ENCODE measurements at places on chromosomes 11 and 22.
A peak's percentile ranks its signal among the peaks of the same experiment; 100 is the strongest.

DNA sequence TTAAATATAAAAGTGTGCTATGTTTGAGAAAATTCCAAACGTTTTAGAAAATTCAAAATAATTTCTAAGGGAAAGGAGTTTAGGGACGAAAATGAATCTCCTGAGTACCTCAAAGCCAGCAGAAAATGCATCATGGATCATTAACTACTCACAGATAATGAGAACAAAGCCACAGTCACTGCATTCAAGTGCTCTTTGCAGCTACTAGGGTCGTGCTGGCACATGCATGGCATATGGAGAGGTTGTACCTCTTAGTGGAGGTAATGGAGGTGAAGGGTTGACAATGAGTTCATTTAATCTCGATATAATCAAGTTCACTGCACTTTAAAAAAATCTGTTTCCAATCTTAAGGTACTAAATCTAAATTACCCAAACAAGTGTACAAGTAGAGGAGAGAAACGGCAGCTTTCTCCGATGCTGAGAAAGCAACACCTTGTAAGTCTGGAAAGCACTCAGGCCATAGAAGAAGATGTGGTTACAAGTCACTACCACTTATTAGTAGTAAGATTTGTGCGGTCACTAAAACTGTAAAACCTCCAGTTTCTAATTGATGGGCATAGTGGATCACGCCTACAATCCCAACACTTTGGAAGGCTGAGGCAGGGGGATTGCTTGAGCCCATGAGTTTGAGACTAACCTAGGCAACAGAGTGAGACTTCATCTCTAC, 261.1 kb upstream of the ANO3 start:
- no peak for DNase-seq

GRCh38 chr11:111368285-111368560, 10.9 kb downstream of the POU2AF1 start:
- DNase-seq: no peak

GRCh38 chr11:79198898-79199250, 242.0 kb downstream of the TENM4 start:
- no peak for DNase-seq

GRCh38 chr11:30436801-30437200, 113.9 kb downstream of the ARL14EP start:
- no peak for DNase-seq

DNA sequence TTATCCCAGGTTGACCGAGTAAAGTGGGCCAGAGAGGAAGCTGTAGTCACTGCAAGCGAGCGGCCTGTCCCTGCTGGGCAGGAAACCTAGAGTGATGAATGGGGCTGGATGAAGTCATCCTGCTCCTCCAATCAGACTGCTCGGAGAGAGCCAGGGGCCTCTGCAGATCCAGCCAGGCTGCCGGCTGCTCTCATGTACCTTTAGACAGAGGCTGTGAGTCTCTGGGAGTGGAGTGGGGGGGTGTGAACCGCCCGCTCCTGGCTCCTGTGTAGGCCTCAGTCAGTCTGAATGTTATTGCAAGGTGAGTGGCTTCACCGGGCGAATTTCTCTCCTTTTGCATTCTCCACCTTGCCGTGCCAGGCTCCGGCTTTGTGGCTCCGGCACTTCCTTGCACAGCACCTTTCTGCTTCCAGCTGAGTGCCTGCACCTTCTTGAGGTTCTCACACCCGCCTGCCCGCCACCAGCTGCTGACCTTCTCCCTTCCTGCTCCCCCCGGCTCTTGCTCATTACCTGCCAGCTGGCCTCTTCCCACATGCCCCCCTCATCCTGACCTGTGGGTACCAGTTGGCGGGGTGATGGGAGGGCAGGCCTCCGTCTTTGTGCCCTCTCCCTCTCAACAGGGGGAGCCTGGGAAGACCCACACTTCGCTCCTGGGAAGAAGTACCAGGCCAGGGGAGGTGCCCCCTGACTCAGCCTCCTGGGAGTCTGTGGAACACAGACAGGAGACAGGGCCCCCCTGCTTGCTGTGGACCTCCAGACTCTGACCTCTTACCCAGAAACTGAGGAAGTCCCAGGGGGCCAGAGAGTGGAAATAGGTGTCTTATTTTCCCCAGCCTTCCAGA, 79.9 kb downstream of the GRAMD1B start:
- DNase-seq: no peak

DNA sequence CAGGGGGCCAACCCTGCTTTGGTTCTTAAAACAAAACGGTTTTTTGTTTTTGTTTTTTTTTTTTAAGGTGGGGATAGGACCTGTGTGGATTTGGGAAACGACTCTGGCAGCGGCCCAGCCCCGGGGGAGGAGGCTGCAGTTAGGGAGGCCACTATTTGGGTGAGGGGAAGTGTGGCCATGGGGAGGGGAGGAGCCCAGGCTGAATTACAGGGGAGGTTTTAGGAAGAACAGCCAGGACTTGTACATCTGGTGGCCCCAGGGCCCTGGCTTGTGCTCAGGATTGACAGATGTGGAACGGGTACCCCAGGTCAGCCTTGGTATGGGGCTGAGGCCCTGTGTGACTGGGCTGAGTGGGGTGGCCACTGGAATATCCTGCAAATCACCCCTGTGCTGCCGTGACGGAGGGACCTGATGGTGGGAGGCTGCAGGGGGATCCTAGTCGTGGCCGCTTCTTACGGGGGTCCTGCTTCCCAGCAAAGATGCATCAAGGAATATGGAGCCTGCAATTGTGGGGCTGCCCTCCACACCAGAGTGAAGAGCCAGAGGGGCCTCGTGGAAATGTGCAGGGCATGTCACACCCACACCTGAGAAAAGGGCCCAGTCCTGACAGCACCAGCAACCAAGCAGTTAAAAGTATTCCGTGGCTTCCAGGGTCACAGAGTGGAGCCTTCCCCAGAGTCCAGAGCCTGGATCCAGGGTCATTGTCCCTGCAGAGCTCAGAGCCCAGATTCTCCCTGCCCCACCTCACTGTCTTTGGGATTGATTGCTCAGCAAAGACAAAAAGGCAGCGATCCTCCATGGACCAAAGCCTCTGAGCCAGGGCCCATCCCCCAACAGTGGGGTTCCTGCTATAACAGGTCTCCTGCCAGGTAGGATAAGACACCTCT, 55.2 kb upstream of the WNT7B start:
- no peak for DNase-seq

- no peak for DNase-seq
Observed at GRCh38 chr11:62071408-62071807, 52.4 kb upstream of the INCENP start.

- no peak for DNase-seq
Observed at GRCh38 chr22:46087816-46088277, 62.5 kb upstream of the PPARA start.

DNA sequence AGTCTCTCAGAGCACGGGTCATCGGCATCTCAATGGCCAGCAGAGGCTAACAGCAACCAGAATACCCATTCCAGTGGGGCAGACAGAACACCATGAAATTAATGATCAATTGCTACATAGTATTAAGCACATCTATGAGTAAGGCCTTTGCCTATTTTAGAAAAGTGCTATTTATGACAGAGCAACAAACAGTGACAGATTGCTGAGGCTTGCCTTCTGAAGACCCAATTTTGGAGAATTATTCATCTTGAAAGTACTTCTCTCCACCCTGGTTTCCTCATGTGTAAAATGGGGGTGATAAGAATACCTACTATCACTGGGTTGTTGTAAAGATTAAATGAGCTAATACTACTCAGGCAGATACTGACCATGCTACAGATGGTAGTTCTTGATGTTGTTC, 232.7 kb downstream of the TENM4 start:
- no peak for DNase-seq

DNA sequence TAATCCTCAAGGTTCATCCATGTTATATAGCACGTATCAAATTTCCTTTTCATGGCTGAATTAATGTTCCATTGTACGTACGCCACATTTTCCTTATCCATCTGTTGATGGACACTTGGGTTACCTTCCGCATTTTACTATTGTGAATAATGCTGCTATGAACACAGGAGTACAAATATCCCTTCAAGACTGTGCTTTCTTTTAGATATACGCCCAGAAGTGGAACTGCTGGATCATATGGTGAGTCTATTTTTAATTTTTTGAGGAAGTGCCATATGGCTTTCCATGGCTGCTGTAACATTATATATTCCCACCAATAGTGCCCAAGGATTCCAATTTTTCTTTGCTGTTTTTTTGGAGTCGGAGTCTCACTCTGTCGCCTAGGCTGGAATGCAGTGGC, 6.0 kb downstream of the MRPL40 start:
- DNase-seq: no peak

- DNase-seq: no peak
Observed at GRCh38 chr11:123536690-123537437, 106.8 kb downstream of the GRAMD1B start.

DNA sequence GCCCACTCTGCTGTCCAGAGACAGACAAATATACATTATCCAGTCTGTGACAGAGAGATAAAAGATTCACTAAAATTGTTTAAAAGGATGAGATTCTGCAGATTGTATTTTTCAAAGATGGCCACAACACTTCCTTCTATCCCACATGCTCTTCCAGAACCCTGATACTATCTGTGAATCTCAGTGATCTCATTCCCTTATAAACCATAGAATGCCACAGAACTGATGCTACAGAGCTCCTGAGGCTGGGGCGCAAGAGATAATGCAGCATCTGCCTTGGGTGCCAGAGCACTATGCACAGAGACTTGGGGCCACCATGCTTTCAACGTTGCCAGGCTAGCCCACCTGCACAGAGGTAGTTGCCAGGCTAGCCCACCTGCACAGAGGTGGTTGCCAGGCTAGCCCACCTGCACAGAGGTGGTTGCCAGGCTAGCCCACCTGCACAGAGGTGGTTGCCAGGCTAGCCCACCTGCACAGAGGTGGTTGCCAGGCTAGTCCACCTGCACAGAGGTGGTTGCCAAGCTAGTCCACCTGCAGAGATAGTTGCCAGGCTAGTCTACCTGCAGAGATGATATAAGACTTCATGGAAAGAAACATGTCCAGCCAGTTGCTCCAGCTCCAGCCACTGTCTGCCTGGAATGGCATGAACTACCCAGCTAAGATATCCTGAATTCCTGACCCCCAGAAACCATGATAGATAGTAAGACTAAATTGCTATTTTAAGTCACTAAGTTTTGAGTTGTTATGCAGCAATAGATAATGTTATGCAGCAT, 17.6 kb upstream of the SEPTIN5 start:
- DNase-seq: no peak

- no peak for DNase-seq
Observed at GRCh38 chr11:13288375-13289029, 10.9 kb downstream of the BMAL1 start.

GRCh38 chr11:86058360-86058759, 10.5 kb downstream of the PICALM start:
- no peak for DNase-seq

DNA sequence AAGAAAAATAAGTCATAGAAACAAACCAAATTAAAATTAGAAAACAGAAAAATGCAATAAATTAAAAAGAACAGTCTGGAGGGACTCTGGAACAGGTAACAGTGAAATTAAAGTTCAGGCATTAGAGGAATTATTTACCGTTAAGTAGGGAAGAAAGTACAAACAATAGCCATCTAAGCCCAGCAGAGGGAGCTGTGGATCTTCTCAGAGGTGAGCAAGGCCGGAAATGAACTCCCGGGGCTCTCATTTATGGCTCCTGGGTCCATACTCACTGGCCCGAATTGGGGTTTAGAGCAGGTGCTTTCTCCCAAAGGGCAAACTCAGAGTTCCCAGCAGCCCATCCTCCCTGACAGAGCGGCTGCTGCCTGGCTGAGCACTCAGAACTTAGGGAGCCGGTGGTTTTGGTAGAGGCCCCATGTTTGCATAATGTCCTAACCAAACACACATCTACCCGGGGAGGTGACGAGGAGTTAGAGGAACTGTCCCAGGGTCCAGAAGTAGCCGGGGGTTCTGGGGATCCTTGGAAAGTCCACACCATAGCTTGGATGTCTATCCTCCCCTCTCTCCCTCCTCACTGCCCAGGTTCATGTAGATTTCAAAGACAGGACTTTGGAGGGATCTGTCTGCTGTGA, 87.8 kb upstream of the VPREB1 start:
- DNase-seq: peak; percentile 82

DNA sequence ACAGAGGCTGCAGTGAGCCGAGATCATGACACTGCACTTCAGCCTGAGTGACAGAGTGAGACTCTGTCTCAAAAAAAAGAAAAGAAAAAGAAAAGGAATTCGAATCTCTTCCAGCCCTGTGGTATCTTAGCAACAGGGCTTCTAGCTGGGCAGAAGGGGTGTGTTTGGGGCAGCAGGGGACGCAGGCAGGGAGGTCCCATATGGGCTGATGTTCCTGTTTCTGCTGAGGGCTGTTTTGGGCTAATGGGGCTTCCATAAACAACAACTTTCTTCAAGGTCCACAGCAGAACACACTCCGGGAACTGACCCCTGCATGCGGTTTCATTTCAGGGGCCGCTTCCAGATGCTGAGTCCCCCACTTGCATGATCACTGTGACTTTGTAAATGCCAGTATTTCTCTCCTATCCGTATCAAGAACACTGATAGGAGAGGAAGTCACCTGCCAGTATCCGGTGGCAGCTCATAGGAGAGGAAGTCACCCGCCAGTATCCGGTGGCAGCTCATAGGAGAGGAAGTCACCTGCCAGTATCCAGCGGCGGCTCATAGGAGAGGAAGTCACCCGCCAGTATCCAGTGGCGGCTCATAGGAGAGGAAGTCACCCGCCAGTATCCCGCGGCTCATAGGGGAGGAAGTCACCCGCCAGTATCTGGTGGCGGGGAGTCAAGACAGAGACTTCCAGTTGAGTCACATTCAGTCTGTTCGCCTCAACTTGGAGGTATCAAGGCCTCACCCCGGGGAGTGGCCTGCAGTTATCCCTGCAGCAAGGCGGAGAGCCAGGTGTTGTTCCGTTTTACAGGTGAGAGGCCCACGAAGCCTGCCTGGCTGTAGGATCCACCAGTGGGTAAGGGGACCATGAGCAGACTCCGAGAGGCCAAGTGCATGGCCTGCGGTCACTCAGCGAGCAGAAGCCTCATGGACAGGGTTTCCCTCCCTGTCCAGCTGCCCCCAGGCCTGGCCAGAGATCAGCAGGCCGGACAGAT, 8.3 kb upstream of the FGF19 start:
- DNase-seq: peak; percentile 37

DNA sequence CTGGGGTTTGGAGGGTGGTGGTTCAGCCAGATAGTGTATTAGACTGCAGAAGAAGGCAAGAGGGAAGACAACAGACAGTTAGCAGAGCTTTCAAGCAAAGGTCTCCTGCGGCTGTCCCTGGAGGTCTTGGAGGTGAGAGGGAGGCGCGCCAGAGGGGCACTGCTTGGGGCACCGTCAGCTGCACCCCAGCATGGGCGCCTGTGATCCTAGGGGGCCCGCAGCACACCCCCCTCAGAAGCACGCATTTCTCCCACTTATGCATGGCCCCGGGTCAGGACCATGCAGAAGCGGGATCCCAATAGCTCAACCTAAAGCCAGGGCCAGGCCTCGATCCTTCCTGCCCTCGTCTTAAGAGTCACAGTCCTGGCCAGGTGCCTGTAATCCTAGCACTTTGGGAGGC, 26.5 kb downstream of the FGF4 start:
- DNase-seq: no peak

DNA sequence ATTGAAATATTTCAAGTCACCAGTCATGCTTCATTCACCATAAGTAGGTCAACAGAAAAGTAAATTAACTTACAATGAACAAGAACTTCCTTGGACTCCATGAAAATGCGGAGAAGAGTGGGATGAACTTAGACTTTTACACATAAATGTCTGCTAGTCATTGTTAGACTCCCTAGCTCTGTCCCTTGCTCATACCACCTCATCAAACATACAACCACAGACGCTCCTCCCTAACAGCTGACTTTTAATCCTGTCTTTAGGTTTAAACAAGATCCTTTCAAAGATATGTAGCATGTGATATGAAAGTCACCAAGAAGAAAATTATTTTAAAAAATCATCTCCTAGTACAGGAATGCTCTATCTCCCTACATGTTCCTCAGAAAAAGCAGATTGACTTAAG, 248.1 kb downstream of the DLG2 start:
- no peak for DNase-seq

Measured in CD4-positive, alpha-beta T cell (primary cell).